ENCODE measurements at places on chromosomes 7 and 10. TPM values are rescaled to one million over a fixed set of nuclear protein-coding genes. Genes with fewer than 3 reads are reported as not detected.

OR2A1 gene
- total RNA-seq = under 0.01 TPM

MRM2 gene
- total RNA-seq = 16.7 TPM

TAS2R5 gene
- total RNA-seq = 0.52 TPM

TNS3 gene
- 33.4 TPM for total RNA-seq

FAM241B gene
- total RNA-seq = not detected

SPDYE1 gene
- not detected for total RNA-seq

PRPS1L1 gene
- total RNA-seq = not detected

ZNF487 gene
- 8.4 TPM for total RNA-seq
